ENCODE measurements at places on chromosomes 4 and X.

- DNase-seq = no peak
Measured at GRCh38 chr4:6641971-6642320, 1.5 kb downstream of the MRFAP1 start.

- no peak for DNase-seq
Measured at GRCh38 chr4:13268703-13269102, 215.4 kb downstream of the RAB28 start.

- DNase-seq = no peak
Measured at GRCh38 chr4:4364486-4365208, 22.3 kb upstream of the NSG1 start.

- no peak for DNase-seq
Measured at GRCh38 chrX:105552395-105552794, 269.9 kb upstream of the NRK start.

DNA sequence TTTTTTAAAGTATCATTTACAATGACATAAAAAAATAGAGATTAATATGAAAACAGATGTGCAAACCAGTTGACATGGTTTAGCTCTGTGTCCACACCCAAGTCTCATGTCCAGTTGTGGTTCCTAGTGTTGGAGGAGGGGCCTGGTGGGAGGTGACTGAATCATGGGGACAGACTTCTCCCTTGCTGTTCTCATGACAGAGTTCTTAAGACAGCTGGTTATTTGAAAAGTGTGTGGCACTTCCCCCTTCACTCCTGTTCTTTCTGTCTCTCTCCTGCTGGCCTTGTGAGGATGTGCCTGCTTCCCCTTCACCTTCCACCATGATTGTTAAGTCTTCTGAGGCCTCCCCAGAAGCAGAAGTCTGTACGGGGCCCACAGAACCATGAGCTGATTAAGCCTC is 23.8 kb downstream of the CNOT6L start:
- DNase-seq = no peak

All from cerebellar nuclear complex (tissue), 1 donor.